Kidney (tissue), 22 donors: ENCODE measurements at places on chromosomes 4 and X. TPM values are rescaled to one million over a fixed set of nuclear protein-coding genes. Genes with fewer than 3 reads are reported as not detected.

Gene MAGED1
- 104 TPM for total RNA-seq

Gene MAGIX
- 11.6 TPM for total RNA-seq

Gene FDCSP
- total RNA-seq = 0.50 TPM

Gene MYL5
- total RNA-seq = 17.9 TPM

- no peak for DNase-seq
These were observed 2248.1 kb downstream of the ARAP2 start for GRCh38 chr4:33996075-33996718.

DNA sequence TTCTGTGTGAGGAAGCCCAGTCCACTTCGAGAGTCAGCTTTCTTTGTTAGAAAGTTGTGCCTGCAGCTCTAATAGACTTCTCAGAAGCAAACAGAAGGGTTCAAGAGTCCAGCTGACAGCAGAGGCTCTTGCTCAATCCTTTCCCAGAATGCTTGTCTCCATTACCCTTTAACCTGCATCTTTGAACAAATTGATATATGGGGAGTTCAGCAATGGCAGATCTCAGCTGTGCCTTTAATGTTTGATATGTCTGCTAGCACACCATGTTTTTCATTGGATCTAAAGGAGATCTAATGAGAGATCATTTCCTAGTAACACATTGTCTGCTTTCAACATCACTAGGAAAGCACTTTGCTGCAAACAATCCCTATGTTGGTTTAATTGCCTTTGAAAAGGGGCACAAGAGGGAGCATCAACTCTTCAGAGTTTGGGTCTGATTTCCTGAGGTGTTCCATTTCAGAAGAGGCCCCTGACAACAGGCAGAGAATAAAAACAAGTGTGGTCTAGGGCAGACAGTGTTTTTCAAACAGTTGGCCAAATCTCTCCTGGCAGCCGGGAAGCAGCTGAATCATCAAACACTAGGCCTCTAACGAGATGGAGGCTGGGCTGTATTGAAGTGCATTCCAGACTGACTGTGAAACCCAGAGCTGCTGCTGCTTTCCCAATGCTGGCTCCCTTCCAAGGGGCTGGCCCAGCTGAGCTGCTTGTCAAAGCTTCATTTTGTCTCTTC is 55.5 kb downstream of the LUZP4 start:
- DNase-seq = peak; percentile 74

DNA sequence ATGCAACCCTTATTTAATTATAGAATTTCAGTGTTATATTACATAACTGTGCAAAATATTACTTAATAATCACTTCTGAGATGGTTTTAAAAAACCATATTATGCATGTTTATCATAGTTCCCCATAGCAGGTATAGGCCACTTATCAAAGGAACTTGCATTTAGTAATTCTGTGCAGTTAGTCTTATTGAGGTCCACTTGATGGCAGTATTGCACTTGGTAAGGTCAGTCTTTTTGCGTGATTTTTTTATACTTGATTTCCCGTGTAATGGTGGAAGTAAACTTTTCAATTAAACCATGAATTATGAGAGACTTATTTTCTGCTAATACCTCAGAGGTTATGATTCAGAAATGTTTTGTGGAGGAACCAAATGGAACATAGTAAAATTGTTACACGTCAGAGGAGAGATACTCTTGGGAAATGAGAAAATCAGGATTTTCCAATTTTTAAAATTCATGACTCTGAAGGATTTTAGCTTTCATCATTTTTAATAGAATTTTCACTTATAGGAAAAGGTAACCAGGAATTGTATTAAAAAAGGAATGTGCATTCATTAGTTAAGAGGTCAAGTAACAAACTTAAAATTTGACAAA is 230.0 kb downstream of the CCSER1 start:
- no peak for DNase-seq

- peak; percentile 82 for DNase-seq
These were observed 1.2 kb upstream of the MORF4L2 start for GRCh38 chrX:103687696-103688201.

- DNase-seq = no peak
These were observed 30.9 kb downstream of the NIPAL1 start for GRCh38 chr4:48047421-48047844.

DNA sequence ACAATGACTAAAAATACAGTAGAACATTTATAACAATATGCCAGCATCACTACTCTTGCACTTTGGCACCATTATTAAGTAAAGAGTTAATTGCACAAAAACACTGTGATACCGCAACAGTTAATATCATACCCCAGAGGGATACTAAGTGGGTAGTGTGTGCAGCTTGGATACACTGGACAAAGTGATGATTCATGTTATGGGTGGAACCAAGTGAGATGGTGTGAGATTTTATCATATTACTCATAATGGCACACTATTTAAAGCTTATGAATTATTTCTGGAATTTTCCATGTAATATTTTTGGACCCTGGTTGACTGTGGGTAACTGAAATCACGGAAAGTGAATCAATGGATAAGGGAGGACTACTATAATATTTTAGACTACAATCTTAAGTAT is 265.3 kb downstream of the PCDH18 start:
- DNase-seq = no peak

DNA sequence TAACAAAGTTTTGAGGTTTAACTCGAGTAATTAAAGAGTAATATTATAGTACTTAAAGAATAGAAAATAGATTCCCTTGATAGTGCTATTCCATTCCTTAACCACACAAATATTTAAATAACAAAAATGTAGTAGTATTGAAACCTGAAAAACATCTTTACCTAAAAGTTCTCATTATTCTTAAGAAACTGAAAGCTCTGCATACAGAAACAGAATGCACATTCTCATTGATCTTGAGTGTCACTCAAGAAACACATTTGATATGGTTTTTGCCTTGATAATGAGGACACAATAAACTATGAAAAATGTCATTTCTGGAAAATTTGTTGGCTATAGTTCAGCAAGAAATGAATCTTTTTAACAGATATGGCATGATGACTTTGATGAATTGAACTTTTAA is 268.5 kb downstream of the COL25A1 start:
- no peak for DNase-seq

DNA sequence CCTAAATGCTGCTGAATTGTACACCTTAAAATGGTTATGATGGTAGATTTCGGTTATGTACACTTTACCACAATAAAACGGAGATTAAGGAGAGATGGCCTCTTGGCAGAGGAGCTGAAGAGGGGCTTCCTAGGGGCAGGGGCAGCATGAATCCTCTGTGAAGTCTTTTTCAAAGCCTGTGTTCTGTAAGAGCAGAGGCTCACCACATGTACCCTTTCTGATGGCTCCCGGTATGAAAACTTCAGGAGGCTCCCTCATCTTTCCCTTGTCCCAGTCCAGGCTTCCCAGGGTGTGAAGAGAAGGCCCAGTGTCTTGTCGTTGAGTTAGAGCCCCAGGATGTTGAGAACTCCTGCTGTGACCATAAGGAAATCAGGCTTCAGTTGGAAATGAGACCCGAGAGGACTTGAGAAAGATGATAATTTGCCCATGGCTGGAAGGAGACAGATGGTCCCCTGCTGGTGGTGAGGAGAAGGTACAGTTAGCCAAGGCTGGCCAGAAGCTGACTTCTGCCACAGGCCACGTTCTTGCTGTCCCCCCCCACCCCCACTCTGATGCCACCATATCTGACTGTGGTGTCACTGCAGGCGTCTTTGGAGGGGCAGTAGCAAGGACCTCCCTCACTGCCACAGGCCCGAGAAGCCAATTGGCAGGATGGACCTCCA is 31.8 kb upstream of the MTM1 start:
- no peak for DNase-seq

GRCh38 chr4:142265536-142265935 is 580.6 kb downstream of the INPP4B start:
- DNase-seq = no peak

DNA sequence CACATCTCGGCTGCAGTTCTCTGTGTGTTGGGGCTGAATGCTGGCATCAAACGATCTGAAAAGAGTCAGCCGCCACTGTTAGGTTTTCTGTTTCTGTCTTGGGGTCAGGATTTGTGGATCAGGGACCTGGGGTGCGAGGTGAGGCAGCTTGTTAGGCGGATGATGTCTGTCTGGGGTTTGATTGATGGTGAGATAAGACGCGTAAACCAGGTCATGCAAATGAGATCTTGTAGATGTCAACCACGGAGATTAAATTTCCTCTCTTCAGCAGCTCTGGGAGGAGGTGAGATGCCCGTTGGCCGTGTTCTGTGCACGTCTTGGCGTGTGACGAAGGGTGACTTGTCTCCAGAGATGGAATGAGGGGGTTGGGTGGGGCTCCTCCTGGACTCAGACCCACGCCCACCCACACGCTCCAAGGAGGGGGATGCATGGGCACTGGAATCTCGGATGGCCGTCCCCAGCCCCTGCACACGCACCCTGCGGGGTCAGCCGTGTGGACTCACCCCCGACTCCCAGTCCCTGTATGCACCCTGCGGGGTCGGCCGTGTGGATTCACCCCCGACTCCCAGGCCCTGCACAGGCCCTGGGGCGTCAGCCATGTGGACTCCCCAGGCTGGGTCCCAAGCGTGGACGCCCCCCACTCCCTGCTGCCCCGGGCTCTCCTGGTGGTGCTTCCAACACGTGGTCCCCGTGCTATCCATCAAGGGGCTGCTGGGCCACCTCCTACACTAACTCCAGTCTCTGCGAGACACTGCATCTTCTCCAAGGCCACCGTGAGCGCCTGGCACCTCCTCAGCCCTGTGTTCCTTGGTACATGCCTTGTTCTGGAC is 16.0 kb upstream of the UVSSA start:
- no peak for DNase-seq

DNA sequence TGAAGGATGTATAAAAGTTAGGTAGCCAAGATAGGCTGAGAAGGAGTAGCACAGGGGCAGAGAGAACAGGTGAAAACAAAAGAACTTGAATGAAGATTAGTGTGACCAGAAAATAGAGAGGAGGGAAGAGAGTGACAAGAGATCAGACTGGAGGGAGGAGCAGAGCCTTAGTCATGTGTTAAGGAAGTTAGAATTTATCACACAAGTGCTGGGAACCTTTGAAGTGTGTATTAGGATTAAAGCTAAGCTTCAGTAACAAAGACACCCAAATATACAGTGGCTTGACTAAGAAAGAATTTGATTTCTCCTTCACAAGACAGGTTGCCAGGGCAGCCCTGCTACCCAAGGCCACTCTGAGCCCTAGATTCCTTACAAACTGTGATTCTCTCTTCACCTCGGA is 10.7 kb upstream of the CCDC149 start:
- no peak for DNase-seq

GRCh38 chr4:81428002-81428401 is 43.7 kb downstream of the RASGEF1B start:
- no peak for DNase-seq

- no peak for DNase-seq
These were observed 17.8 kb upstream of the GABRQ start for GRCh38 chrX:152619897-152620296.

DNA sequence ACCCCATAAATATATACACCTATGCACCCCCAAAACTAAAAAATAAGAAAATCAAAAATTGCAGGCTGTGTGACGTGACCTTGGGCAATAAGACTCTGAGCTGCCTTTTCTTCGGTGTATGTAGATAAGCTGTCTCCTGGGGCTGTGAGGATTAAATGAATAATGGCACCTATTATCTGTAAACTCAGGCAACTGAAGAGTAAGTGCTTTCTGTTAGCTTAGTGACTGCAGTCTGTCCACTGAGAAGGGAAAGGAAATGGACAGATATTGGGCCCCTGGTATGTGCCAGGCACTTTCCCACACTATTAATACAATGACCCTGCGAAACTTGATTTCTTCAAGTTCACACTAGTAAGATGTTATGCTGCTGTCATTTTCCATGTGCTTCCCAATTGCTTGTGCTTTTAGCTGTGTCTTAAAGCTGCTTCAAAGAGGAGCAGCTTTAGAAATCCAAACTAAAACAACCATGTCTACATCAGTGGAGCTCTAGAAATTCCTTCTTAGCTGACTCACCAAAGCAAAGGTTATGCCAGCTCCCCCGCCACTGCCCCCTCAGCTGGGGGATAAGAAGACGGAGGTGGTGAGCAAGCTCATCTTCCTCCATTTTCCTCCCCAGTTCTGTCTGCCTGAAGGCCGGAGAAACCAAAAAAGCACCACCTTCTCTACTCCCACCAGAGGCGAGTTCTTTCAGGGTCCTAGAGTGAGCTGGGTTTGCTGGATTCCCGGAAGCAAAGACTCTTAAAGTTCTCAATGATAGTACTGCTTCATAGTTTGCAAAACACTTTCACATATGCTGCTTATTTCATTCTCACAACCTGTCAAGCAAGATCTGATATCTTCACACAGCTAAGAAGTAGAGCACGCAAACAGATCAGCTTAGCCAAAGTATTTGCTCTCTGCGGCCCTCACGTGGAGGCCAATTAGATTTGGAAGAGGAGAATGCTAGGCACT is 8.8 kb upstream of the DGAT2L6 start:
- DNase-seq = peak; percentile 41

DNA sequence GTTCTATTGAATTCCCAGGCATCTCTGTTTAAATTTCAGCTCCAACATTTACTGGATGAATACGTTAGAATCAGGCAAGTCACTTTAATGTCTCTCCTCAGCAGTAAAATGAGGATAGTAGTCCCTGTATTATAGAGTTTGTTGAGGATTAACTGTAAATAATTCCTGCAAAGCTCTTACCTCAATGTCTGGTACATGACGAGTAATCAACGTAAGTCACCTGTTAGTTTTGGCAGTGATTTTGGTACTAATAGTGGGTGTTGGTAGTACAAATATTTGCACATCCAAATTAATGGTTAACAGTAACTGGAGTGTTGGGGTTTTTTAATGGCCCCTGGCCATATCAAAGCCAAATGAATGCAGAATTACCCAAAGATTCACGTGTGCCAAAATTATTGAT is 189.8 kb upstream of the GALNT7 start:
- DNase-seq = no peak

GRCh38 chr4:14018191-14018853 is 390.8 kb upstream of the BOD1L1 start:
- DNase-seq = no peak

DNA sequence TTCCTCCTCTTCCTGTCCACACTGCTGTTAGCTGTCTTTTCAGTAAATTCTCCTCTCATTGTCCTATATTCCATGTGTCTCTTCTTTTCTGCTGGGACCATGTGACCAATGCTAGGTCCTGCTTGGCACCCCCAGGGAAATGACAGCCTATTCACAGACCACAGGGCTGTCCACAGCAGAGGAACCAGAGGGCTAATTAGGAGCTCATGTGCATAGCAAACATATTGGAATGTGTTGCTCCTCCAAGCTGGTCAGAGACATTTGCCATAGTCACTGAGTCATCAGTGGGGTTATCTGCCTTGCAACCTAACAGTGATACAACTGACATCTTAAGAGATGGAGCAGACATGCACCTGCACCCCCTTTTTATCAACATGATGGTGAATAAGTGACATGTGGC is 67.9 kb upstream of the PUDP start:
- DNase-seq = no peak

- DNase-seq = no peak
These were observed 317.0 kb upstream of the ANXA10 start for GRCh38 chr4:167775375-167775774.
